ENCODE measurements at places on chromosomes 5 and 9.
A peak's percentile ranks its signal among the peaks of the same experiment; 100 is the strongest.

DNA sequence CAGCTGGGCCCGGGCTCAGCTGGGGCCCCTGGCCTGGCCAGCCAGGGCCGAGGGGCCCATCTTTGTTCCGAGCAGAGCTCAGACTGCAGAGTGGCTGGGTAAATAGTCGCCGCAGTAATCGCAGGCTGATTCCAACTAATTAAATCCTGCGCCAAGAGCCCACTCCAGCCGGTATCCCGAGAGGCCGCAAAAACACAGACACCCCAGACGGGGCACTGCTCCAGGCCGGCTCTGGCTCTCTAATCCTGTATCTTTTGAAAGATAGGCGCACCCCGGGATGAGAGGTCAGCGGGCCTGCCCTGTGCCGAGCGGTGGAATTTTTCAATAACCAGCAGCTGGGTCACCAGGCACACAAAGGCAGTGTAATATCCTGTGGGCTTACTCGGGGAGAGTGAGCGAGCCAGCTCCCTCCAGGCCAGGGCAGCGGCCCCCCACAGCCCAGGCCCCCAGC lies 57.7 kb downstream of the LMX1B start:
- DNase-seq: no peak

DNA sequence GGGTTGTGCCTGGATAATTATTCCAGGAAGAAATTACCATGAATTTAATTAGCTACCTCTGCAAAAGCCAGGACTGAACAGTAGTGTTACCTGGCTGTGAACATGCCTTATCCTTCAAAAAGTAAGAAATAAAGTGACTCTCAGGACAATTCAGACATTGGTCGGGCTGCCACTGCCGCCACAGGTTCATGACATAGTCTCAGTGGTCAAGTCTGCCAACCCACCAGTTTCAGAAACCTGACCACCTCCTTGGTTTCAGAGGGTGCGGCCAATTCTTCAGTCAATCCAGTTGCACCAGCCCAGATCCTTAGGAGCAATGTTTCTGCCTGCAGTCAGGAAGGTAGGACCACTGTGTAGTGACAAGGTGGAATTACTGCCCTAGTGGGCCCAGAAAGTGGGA lies 593.1 kb upstream of the DAB2 start:
- no peak for DNase-seq

DNA sequence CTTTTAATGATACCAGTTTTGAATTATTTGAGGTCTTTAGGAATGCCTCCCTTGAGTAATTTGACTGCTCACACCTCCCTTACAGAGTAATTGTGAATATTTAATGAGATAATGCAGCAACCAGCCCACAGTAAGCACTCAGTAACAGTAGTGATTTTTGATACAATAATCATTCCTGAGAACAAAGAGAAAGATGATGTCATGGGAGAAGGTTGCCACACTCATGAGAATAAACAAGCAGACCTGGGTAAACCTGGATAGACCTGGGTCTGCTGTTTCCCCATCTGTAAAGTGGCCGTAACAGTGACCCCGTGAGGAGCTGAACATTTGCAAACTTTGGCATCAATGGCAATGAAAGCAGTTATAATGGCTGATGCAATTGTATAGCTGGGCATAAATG lies 4.2 kb downstream of the C1QTNF2 start:
- DNase-seq: no peak

GRCh38 chr9:106859957-106860720 lies 2.8 kb upstream of the ZNF462 start:
- no peak for DNase-seq

- no peak for DNase-seq
Observed at GRCh38 chr5:177470759-177471536, 2.5 kb downstream of the DBN1 start.

- no peak for DNase-seq
Observed at GRCh38 chr9:13719981-13720676, 440.6 kb upstream of the MPDZ start.

DNA sequence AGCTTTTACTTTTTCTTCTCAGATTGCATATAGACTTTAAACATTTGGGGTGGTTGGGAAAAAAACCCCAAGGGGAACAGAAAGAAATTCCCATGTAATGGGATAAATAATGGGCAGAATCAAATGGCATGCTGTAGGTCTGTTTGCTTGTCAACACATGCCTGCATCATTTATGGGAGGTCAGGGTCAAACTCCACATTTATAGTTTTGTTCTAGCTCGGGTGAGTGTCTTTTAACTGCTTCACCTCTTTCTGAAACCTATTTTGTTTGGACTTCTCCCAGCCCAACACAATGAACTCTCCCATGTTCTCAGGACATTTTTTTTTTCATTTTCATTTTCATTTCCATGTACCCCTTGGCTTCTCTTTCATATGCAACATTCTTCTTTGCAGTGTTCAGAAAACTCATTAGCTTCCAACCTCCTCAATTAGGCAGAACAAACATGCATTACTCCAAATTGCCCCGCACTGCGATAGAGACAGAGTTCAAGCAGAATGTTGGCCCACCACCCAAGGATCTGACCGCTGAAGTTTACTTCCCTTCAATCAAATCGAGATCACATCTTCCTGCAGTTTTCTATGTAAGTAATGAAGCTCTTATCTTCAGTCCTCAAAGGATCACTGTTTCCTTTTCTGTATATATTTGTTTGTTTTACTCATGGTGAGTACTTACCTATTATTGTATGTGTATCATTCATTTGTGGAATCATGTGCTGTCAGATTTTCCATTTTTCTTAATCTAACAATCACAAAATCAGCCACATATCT lies 354.6 kb downstream of the ZSWIM6 start:
- no peak for DNase-seq

DNA sequence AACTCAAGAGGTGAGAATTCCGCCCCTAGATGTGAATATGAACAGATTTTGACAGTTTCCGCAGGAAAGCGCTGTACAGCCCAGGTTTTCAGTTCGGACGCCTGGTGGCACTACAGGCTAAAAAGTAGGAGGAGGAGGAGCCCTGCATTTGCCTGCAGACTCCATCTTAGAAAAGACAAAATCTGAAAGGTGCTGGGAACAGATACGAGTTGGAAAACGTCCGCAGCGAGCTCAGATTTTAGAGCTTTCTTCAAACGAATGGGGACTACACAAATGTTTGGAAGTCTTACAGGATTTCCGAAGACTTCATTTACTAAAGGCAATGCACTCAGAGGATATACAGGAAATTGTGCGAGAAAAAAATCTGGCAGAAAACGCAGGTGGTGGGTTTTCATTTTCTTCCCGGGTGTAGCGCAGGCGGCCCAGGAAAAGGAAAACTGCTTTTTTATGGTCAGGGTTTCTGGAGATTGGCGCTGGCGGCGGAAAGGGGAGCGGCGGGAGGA lies 9.9 kb upstream of the PCDHB2 start:
- no peak for DNase-seq

GRCh38 chr5:153960269-153961215 lies 78.2 kb downstream of the FAM114A2 start:
- DNase-seq: no peak

DNA sequence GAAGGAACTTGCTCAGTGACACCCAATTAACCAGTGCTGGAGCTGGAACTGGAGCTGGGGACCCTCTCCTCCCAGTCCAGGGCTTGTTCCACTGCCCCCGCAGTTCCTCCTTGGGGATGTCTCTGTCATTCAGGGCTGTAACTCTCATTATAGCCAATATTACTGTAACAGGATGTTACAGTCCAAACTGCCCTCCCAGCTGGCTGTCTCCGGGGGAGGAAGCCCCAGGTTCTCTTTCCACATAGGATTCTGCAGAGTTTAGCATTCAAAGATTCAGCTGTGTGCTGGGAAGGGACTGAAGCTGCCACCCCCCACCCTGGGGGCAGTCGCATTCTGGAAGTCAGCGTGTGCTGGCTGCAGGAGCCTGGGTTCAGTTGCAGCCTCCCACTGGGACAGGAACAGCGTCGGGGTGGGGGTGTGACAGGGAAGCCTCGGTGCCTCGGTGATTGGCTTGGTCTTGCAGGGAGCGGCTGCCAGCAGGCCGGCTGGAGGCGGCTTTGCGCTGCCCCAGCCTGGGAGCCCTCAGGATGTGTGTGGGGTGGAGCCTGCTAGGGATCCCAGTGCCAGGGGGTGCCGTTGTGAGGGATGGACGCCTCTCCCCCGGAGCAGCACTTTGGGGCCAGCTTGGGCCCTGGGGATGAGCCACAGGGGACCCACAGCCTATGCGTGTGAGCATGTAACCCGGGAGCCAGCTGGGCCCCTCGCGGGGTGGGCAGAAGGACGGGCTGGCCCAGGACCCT lies 101.1 kb downstream of the RGS3 start:
- no peak for DNase-seq

GRCh38 chr5:14937254-14937653 lies 65.7 kb upstream of the ANKH start:
- DNase-seq: no peak

GRCh38 chr9:73022353-73022752 lies 69.5 kb upstream of the ALDH1A1 start:
- DNase-seq: no peak

DNA sequence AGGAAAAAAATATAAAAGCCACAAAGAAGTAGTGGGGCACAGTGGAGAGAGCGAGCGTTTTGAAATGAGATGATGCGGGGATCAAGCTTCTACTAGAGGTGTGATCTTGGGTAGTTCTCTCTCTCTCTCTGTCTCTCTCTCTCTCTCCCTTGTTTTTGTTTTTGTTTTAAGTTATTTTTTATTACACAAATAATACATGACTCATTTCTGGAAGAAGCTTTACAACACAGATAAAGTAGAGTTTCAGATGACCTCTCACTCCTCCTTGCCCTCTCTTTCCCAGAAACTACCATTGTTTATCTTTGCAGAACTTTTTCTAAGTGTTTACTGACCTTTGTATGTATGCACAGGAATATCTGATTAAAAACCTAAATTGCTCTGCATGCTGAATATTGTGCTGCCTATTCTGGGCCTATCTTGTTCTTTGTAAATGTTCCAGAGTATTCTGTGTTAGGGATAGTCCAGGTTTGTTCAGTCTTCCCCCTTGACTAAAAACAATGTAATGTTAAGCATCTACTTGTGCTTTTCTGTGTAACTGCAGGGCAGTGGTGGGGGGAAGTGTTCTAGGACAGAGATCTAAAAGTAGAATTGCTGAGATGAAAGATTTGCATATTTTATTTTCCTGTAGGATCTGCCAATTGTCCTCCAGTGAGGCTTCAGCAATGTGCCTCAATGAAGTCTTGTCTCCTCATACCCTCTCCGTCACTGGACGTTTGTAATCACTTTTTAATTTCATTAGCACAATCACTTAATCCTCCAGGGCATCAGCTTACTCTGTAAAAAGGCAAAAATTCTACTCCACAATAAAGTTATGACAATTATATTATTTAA lies 52.0 kb downstream of the FYB1 start:
- no peak for DNase-seq

DNA sequence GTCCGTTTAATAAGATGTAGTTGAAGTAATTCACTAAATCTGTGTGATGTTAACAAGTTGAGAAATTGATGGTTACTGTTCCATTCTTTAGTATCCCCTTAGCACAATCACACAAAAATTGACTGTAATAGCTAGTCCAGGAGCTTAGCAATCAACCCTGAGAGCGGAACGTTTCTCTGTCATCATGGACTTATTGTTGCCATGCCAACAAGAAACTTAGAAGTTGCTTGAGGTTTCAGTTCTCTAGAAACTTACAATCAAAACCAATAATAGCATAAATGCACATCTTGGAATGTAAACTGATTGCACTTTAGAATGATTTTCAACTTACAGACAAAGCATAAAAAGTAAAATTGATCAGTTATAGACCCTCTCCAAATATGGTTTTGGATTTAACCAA lies 125.4 kb upstream of the ANKH start:
- no peak for DNase-seq

DNA sequence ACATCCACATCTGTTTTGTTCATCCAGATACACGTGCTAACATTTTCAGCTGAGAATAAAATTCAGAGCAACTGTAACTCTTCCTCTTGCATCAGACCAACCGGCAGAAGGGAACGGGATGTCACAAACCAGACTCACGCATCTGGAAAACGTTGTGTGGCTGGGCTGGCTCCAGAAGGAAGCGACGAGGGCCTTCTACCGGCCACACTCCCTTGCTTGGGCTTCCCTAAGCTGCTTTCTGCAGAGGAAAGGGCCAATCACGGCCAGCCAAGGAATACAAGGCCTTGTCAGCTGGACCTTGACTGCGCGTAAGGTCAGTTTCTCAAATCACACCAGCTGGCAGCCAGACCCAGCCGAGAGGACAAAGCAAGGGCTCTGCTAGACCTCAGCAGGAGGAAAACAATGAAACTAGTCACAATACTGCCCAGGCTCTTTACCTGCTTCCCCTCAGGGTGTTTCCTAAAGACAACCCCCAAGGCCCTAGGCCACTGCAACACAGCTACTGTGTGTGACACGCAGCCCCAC lies 106.1 kb downstream of the THBS4 start:
- DNase-seq: no peak

- no peak for DNase-seq
Observed at GRCh38 chr9:127541865-127542264, 70.2 kb upstream of the STXBP1 start.

GRCh38 chr9:133335924-133336811 lies at the start of gene SURF6:
SURF6 (minus strand) TSS chr9:133336188; CDS start chr9:133336132, 56 bp downstream.
- peak; percentile 78 for DNase-seq

GRCh38 chr9:6525326-6526045 lies 112.5 kb downstream of the UHRF2 start:
- DNase-seq: no peak

- no peak for DNase-seq
Observed at GRCh38 chr5:112656451-112656850, 81.2 kb upstream of the APC start.

DNA sequence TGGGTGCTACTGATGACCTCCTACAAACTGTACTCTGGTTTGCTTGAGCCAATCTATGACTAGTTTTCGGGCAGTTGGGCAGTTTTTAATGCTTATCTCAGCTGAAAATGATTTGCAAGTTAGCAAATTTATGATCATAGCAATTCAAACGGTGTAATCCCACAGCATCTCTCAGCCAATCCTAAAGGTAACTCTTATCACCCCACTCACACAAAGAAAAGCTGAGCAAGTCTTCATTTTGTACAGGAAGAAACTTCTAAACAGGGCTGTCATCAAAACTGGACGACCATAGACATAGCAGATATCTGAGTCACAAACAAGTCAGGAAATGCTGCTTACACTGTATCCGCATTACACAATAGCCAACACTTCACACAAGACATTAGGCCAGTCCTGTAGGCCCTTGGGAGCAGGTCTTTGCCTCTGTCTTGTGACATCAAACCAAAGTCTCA lies 2.6 kb upstream of the ENC1 start:
- DNase-seq: no peak

GRCh38 chr5:88539026-88539425 lies 270.4 kb upstream of the TMEM161B start:
- DNase-seq: no peak

DNA sequence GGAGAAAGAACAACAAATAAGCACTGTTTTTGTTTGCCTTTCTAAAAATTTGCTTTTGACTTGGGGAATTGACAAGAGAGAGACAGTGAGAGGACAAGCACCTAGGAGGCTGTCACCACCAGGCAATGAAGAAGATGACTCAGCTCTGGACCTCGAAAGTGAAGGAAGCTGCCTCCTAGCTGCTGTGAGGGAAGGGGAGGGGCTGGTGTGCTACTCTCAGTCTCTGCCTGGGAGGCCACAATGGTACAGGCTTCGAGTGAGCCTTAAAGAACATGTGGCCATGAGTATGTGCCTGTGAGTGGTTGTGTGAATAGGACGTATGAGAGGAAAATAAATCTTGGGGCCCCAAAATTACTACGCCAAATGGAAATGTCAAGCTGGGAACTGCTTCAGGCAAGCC lies 7.1 kb upstream of the PLK2 start:
- DNase-seq: peak; percentile 12

GRCh38 chr9:135086597-135087488 lies 625 bp upstream of the OLFM1 start:
- no peak for DNase-seq

- DNase-seq: no peak
Observed at GRCh38 chr9:86714999-86715398, 232.3 kb downstream of the GAS1 start.
